ENCODE measurements at places on chromosomes 13 and 19.

DNA sequence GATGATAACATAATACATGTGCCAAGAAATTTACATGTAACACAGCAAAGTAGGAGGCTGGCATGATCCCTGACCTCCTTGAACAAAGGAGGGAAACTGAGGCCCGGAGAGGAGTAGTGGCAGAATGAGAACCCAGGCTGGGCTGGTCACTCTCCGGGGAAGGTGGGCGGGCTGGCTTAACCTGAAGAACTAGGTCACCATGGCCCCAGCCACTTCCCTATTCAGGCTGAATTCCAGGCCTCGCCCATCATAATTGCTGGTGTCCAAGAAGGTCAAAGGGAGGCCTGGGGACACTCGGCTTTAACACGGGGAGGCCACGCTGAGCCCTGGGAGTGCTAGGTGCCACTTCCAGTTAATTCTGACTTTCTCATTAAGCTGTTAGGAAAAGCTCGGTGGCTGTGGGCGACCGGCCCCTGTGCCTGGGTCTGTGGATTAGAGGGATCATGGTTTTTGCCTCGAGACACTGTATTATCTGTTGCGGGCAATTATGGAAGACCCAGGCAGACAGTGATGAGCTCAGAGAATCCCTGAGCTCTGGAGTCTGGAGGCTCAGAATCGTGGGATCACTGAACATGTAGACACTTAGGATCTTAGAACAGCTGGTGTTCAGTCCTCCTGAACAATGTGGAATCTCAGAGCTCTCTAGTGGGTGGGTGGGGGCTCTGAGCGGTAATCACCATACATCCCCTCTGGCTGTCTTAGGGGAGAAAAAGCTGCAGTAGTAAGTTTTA is 5.0 kb upstream of the TINCR start:
- DNase-seq, result no peak

DNA sequence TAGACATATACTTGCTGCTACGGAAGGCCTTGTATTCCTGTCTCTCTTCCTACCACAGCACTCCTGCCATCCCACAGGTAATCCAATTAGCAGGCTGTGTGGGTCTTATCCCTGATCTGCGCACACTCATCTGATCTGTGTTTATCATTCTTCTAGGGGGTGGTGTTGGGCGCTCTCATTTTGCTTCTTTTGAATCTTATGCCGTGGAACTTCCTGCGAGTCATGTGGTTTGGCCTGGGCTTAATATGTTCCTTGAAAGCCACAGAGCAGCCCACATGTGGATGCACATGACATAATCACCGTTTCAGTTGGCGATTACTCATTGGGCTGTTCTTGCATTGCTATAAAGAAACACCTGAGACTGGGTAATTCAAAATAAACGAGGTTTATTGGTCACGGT is 7.5 kb downstream of the RASA3 start:
- peak; percentile 61 for DNase-seq

DNA sequence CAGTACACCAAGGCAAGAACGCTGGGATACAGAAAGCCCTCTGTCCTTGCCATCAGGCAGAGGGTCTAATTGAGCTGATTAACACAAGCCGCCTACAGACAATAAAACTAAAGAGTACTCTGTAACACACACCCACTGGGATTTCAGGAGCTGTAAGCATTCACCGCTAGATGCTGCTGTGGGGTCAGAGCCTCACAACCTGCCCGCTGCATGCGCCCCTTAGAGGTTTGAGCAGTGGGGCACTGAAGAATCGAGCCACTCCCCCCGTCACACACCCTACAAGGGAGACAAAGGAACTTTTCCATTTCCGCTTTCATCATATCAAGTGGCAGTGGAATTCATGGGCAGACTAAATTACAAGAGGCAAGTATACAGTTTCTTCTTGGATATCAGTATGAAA is 1080.6 kb downstream of the PCDH17 start:
- DNase-seq, result no peak

DNA sequence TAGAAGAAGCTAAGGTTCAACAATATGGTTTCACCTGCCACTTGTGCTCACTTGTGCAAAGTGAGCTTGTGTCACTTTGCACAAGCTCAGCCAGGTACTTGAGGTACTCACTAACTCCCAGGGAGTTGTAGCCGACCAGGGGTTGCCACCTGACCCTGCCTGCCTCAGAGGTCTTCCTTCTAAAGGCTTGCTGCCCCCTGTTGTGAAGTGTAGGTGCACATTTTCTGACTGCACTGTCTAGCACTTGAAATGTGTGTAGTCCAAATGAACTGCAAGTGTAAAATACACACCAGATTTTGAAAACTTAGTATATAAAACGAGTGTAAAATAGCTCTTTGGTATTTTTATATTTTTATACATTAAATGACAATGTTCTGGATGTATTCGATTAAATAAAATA is 230.8 kb downstream of the DLEU7 start:
- DNase-seq, result no peak

- no peak for DNase-seq
Observed at GRCh38 chr19:40191836-40192646, 815 bp downstream of the MAP3K10 start.

GRCh38 chr13:27194895-27195764 is 23.5 kb upstream of the USP12 start:
- DNase-seq, result no peak

- peak; percentile 84 for DNase-seq
Observed at GRCh38 chr19:56315077-56315828, 614 bp upstream of the ZSCAN5A start.

DNA sequence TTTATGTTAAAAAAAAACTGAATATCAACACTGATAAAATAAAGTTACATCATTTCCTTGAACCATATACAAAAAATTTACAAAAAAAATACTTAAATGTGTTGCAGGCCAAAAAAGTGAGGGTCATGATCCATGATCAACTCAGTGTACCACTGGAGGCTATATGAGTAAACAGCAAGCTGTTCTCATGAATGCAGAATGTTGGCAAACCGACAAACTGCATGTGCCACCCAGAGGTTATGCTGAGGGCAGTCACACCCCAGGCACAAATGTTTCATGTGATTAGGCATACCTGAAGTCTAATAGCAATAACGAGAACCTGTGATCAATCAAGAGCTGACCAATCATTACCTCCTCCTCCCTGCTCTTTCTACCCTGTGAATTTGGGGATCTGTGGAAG is 91.9 kb downstream of the ZNF431 start:
- DNase-seq, result no peak

DNA sequence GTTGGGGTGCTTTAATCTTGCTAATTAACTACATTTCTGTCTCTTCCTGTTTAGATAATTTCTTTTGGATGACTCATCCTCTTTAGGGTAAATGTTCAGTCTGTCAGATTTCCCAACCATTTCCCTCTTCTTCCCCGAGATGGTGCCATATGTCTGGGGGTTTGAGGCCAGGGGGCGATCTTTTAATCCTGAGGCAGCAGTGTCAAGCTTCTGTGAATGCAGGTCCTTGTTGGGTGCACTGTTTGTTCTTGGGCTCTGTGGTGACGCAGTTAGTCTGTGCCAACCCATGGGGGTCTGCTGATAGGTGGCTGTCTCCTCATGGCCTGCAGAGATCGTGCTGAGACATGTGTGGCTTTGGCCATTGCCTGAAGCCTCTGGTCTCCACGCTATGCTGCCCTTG is 420.4 kb downstream of the NDFIP2 start:
- no peak for DNase-seq

DNA sequence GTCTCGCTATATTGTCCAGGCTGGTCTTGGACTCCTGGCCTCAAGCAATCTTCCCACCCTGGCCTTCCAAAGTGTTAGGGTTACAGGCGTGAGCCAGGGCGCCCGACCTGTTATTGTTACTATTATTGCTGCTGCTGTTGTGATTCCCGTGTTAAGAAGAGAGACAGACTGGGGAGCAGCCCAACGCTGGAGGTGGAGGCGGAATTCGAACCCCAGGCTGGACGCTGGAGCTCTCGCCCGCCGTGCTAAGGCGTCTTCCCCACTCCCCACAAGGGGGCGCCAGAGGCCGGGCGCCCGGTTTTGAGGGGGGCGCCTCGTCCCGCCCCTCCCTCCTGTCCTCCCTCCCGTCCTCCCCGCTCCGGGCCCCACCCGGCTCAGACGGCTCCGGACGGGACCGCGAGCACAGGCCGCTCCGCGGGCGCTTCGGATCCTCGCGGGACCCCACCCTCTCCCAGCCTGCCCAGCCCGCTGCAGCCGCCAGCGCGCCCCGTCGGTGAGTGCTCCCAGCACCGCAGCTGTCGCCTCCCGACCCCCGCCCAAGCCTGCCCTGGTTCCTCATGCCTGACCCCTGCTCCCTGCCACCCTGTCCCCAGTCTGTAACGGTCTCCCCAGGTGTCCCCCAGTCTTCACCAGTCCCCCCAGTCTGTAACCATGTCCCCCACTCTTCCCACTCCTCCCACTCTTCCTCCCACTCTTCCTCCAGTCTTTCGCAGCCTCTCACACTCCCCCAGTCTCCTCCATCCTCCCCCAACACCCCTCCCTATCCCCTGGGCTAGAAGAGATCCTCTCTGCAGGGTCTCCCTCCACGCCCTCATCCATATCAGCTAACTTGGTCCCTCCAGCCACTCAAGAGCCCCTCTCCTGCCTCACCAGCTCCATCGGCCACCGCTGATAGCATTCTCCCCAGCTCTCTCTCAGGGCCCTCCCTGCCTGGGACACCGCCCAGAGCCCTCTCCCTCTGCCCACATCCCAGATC is at the start of gene EHD2:
TSS of gene EHD2 (plus strand) at position 377 of the 976 bp plus-strand sequence. CDS start 3,191 bp downstream, outside the sequence.
- DNase-seq, result peak; percentile 31

DNA sequence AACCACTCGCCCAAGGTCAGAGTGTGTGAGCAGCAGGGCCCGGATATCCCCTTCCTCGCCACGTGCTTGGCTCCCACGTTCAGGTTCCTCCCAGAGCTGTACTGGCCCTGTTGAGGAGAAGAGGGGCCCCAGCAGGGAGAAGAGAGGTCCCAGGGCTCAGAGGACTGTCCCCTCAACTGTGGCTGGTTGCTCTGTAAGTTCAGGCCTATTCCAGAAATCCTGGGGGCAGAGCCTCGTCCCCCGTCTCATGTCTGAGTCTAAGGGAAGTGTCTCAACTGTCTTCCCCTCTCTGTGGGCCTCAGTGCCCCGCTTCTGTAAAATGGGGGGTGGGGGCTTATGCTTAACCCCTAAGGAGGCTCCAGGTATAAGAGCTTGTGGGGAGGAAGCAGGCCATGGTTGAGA is 3.9 kb downstream of the PPP5C start:
- no peak for DNase-seq

- DNase-seq, result no peak
Observed at GRCh38 chr13:70812481-70812880, 704.2 kb upstream of the KLHL1 start.

DNA sequence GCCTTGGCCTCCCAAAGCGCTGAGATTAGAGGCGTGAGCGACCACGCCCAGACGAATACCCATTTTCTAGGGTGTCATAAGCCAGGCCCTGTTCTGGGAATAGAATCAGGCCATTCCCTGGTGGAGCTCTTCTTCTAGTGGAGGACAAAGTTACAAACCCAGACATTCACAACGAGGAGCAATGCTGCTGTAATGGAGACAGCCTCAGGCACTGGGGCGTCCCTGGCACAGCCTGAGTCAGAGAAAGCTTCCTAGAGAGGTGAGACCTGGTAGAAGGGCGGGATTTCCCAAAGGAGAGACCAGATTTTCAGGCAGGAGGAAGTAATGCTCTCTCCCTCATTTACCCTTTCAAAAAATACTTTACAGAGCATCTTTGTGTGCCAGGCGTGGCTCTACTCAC is 12.7 kb downstream of the PRKCG start:
- no peak for DNase-seq

DNA sequence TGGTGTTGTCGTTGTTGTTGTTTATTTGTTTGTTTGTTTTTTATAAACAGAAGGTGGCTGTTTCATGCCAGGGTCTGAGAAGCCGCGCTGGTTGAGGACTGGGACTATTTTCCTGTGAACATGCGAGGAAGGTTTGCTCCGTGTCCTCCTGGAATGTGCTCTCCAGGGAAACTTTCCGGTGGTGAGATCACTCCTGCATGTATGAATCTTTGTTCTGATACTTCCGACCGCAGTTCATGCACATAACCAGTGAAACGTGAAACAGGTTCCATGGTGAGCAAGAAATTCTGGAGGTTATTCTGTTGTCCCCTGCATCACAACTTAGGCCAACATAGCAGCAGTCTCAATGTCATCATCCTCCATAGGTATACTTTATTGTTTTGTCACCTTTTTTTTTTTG is 187.6 kb upstream of the ARGLU1 start:
- no peak for DNase-seq

- no peak for DNase-seq
Observed at GRCh38 chr13:94706843-94707399, 5.4 kb downstream of the SOX21 start.

- DNase-seq, result no peak
Observed at GRCh38 chr13:32911506-32911905, 104.7 kb upstream of the KL start.

GRCh38 chr13:46181840-46182490 is at the start of gene LCP1:
Gene LCP1 (minus strand): TSS chr13:46182177. CDS start chr13:46159662, 22,515 bp downstream.
- peak; percentile 51 for DNase-seq

DNA sequence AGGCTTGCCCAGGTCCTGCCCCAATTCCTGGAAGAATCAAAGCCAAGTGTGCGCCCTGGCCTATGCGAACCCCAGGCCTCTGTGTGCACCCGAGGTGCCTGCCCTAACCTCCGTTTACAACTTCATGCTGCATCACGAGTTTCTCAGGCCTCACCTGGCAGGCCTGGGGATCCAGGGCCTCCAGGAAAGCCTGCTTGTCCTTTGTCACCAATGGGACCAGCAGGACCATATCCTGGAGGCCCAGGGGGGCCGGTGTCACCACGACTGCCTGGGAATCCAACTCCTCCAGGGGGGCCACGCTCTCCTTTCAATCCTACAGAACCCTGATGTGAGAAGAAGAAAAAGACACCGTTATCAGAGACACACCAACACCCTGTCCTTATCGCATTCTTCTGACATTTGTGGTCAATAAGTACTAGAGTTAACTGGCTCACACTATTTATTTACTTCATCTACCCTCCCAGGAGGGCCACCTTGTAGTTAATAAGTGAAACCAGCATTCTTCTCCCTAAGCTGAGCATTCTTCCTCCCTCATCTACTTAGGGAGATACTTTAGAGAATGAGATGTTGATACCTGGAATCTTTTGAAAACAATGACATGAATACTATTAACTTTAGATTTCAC is 120.6 kb downstream of the COL4A1 start:
- no peak for DNase-seq

- DNase-seq, result no peak
Observed at GRCh38 chr19:55677572-55678028, 2.6 kb downstream of the EPN1 start.

DNA sequence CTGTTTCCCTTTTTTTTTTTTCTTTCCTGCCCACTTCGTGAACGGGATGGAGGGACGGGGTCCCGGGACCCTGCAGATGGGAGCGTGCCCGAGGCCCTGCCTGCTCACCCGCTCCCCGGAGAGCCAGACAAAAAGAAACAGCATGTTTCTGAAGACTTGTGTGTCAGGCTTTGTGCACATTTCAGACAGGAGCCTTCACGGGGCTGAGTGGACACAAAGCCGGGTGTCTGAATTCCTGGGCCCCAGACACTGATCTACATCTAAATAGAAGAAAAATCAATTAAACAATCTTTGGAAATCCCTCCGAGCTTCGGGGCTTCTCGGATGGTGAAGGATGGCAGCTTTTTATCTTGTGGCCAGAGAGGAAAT is 4.2 kb downstream of the PGPEP1 start:
- DNase-seq, result no peak

Measured in activated T-helper 9 cell treated with anti-CD3 and anti-CD28 coated beads, Interleukin-2, amount 50 U/mL, for 16 hours (primary cell).